BJ (cell line): ENCODE measurements at places on chromosomes 2 and 18.

- no peak for DNase-seq
These were observed 235.6 kb downstream of the NUP35 start for GRCh38 chr2:183359867-183360266.

DNA sequence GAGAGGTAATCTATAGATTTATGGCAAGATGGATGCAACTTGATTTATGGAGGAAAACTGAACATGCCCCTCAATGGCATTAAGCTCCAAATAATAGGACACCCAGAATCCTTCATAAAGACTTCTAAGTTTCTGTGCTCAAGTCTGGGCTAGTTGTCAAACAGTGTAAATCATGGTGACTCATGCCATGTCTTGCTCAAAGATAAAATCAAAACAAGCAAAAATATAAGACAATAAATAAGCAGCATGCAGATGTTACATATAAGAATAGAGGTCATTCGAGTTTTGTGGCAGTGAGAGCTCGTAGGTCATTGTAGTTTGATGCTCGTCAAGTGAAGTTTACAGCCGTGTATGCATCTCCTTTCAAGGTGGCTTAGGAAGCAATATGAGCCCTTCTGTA is 403.2 kb downstream of the THSD7B start:
- DNase-seq = peak; percentile 21

GRCh38 chr2:109151519-109151918 is 22.5 kb downstream of the SH3RF3 start:
- DNase-seq = no peak

DNA sequence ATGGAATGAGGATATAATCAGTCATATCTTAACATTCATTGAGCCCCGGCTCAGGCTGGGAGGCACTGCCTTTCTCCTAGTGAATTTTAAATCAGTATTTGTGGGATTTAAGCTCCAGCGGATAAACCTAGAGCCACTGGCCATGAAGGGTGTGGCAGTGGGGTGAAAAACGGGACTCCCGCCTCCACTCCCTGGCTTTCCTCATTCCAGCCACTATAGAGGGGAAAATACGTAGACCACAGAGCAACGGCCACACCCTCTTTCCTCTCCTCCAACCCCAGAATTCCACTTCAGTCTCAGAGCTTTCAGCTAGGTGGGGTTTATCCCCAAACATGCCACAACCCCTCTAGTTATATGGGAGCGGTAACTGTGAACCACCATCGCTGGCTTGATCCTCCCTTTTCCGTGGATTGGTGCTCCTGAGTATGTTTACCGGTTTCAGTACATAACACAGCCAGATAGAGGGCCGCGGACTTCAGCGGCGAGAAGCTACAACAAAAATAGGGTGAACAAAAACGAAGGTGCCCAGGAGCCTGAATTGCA is 70.6 kb upstream of the ITGB6 start:
- no peak for DNase-seq

DNA sequence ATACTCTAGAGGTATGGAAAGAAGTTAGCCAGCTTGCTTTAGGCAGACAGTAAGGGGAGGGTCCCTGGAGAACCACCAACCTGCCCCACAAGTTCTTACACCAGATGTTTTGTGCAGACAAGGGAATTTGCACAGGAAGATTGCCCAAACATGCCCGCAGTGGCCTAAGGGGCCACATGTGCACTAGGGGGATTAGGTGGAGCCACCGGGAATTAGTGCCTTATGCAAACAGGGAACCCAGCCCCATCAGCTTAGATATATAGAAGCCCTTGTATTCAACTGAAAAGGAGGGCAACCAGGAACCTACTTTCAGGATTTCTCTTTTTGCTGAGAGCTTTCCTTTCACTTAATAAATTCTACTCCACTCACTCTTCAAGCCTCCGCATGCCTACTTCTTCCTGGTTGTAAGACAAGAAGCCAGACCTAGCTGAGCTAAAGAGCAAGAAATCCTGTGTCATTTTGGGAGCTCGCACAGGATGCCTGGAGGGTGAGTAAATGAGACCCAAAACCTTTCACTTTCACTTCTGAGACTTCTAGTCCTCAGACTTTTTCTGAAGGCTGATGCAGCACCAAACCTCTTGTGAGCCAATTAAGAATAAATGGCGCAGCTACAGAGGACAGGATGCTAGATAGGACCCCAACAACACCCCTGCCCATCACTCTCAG is 146.3 kb downstream of the GCA start:
- DNase-seq = no peak

DNA sequence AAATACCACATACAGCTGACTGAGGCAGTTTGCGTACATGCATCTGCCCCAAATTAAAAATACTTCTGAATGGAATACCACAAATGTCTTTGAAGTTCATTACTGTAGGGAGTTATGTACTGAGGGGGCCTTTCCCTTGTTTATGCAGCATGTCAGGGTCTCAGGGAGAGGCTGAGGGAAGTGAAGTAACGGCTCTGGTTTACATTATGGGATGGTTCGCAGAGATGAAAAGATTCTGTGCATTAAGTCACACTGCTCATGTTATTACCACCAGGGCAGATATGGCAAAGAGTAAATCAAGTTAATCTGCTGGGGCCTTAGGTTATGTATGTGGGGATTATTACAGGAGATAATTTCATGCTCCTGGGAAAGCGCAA is 385.9 kb upstream of the RND3 start:
- no peak for DNase-seq

DNA sequence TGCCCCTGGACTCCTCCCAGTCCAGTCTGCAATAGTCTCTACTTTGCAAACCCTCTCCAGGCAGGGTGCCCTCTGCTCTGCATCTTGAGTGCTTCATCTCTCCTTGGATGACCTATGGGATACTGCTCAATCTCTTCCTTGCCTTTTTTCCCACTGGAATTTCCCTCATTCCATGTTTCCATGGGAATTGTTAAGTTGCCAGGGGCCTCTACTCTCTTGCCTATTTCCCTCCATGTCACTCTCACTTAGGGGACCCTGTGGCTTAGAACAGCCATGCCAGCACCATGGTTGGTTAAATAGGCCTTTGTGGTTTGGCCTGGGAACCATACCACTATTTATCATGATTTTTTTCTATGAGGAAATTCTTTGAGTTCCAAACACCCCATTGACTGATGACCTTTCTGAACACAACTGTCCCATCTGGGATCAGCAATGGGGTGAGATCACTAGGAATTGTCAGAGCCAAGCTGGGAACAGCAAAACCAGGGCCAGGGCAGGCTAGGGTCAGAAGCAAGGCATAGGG is 91.4 kb upstream of the RBMS1 start:
- peak; percentile 60 for DNase-seq

- DNase-seq = no peak
These were observed 103.0 kb upstream of the AGAP1 start for GRCh38 chr2:235390816-235391194.

DNA sequence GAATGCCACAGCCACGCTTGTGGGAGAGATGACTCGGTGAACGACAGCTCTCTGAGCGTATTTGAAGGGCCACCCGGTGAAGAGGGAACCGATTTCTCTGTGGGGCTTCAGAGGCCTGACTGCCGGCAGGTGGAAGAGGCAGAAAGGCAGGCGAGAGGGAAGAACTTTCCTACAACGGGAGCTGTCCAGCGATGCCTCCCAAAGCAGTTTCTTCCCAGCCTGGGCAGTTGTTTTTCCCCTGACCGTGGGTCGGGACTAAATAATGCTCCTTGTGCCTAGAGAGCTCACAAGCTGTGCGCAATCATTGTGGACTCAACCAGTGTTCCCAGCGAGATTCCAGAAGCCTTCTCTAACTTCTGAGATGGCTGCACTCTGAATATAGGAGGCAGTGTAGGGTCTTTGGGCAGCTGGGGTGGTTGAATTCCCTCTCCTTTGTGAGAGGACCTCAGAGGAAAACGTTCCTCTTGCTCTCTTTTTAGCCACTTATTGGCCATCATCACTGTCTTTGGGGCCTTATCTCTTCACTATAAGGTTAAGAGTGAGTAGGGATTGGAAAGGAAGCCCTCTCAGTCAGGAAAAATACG is 710 bp downstream of the SEC11C start:
- no peak for DNase-seq

GRCh38 chr2:96470636-96471035 is 34.5 kb downstream of the NEURL3 start:
- DNase-seq = no peak

GRCh38 chr18:64695851-64696553 is 547.1 kb upstream of the LINC00305 start:
- DNase-seq = no peak

GRCh38 chr2:48799601-48800000 is 44.1 kb upstream of the LHCGR start:
- DNase-seq = no peak

- no peak for DNase-seq
These were observed 161.7 kb downstream of the TWIST2 start for GRCh38 chr2:239009589-239009961.

DNA sequence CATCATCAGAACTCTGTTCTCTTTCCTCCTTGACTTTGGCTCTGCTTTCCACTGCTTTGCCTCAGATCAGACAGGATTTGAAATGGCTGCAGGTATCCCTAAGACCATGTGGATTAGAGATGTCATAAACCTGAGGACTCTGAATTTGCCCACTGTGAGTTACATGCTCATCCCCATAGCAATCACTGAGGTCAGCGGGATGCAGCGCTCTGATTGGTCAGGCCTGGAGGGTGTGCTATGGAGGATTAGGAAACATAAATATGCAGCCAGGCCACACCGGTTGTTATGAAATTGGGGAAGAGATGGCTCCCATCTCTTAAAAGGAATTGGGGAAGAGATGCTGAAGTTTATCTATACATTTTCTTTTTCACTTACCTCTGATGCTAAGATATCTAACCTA is 73.7 kb upstream of the DNAJC10 start:
- DNase-seq = no peak

DNA sequence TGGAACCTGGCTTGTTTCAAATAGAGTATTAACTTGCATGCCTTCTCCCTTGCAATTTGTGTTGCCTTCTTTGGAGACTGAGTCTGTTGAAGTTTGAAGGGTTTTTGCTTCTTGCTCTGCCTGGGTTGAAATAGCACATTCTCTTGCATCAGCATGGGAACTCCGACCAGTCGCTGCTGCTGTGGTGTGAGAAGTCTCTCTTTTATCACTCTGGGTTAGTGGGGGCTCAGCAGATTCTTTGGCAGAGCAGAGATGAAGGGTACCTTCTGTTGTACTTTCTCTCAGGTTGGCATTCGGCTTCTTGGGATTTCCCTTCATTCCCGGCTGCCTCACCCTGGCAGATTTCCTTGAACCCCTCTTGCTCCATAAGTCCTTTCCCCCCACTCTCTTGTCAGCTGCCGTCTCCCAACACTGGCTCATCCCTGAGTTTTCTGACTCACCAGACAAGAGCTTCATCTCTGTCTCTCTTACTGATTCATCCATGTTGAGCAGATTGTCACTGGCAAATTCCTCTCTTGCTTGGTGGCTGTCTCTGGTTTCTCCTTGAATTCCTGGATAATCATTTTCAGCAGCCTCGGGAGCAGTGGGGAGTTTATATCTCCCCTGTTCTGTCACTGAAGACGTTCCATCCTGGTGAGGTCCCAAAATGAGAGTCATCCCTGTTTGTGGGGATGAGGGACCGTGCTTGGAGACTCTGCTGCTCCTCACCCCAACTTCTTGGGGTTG is 49.9 kb downstream of the ALPK2 start:
- peak; percentile 68 for DNase-seq

DNA sequence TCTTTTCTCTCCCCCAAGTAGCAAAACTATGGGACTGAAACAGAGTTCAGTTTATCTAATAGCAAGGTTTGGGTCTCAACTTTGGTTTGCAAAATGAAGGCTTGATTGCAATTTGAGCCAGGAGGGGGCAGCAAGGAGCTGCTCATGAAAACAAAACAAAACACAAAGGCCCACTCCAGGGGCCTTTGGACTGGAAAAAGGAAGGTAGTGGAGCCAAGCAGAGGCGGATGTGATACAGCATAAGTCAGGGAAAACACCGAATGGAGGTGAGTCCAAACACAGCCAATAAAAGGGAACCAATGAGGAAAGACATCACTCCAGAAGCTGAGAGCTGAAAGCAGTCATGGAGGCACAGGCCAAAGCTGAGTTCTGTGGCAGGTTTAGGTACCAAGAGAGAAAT is 799.7 kb upstream of the ACVR2A start:
- DNase-seq = no peak

GRCh38 chr2:36493306-36493705 is 104.7 kb downstream of the FEZ2 start:
- DNase-seq = no peak

DNA sequence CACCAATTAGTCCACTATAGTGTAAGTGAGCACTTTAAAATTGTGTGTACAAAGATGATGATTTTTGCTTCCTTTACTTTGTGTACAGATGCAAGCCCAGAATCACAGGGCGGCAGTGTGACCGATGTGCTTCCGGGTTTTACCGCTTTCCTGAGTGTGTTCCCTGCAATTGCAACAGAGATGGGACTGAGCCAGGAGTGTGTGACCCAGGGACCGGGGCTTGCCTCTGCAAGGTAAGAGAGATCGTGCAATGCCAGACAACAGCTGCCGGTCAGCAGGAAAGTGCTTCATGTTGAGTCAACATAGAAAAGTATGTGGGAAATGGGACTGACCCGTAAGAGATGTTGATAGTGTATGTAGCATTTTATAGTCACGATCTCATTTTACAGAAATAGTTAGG is 156.8 kb upstream of the TTC39C start:
- no peak for DNase-seq
